ENCODE measurements at places on chromosomes 12 and 14. TPM values are rescaled to one million over a fixed set of nuclear protein-coding genes. Genes with fewer than 3 reads are reported as not detected.

- DNase-seq: no peak
Measured at GRCh38 chr12:24062642-24063245, 113.3 kb upstream of the SOX5 start.

The RNASE7 gene
- total RNA-seq: not detected

- DNase-seq: no peak
Measured at GRCh38 chr14:59229653-59230406, 41.4 kb downstream of the DAAM1 start.

The PTCSC3 gene
- not detected for total RNA-seq

GRCh38 chr12:95096378-95096777 lies 23.0 kb upstream of the NR2C1 start:
- no peak for DNase-seq

DNA sequence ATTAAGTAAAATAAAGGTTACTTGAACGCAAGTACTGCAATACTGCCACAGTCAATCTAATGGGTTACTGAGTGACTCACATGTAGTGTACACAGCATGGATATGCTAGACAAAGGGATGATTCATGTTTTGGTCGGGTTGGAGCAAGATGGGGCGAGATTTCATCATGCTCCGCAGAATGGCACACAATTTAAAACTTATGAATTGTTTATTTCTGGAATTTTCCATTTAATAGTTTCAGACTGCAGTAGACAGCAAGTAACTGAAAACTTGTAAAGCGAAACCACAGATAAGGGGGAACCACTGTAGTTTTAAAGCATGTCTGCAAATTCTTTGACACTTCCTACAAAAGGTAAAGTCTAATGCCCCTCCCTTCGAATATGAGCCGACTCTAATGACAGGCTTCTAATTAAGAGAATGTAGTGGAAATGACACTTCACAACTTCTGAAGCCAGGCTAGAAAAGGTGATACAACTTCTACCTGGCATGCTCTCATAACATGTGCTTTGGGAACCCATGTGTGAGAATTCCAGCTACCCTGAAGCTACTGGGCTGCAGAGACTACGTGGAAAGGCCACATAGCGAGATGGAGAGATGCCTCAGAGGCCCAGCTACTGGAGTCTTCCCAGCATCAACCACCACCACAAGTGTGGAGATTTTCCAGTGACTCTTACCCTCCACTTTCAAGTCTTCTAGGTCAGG lies 13.9 kb upstream of the TCP11L2 start:
- peak; percentile 97 for DNase-seq

DNA sequence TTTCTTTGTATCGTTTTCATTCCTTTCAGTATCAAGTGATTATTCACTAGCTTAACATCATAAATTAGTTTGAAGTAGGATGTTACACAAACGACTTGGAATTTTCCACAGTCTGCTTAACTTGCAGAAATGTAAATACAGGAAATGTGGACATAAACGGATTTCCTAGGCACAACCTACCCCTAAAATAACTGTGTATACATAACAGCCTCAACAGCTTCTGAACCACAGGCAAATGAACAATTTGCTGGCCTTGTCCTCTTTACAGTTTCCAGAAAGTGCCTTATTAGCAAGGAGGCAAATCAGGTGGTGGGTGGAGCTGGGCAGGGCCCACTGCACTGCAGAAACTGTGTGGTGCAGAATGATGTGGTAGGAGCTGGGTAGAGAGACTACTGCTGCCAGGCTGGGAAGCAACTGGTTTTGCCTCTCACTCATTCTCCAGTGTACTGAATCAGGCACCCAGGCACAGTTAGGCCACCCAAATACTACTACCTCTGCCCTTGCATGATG lies 14.1 kb downstream of the DRAM1 start:
- peak; percentile 95 for DNase-seq

The MAP1LC3B2 gene
- total RNA-seq: not detected

GRCh38 chr12:100529756-100530350 lies 43.6 kb upstream of the GAS2L3 start:
- no peak for DNase-seq

The PGF gene
- 0.28 TPM for total RNA-seq

DNA sequence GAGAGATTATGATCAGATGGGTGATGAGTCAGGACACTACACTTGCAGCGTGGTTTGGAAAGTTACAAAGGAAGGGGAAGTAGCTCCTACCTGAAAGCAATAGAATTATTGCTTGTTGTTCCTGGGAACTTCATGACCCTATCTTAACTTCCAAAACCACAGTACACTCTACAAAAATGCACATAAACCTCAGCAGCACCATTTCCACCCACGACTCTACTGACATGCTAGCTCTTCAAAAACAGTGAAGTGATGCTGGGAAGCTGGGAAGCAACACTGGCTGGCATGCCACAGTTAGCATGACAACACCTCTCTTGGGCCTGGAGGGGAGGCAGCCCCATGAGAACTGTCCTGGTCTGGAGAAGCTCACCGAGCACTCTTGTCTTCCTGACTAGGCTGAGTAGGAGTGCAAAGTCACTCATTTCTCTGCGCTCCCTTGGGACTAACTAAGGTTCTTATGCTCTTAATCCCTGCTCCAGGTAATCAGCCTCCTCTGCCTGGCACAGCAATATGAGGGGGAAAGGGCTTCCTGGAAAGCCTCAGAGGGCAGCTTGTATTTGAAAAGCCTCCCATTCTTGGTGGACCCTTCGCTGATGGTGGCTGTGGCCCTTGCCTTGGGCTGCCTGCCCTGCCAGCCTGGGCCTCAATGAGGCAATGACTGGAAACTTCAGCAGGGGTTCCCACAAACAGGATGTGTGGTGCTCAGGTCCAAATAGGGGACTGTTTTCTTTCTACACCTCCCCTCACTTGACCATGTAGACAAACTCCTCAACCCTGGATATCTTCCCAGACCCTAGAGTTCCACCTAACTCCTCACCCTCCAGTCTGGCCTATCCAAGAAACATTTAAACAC lies 1.2 kb downstream of the KRT3 start:
- peak; percentile 37 for DNase-seq

GRCh38 chr14:103543721-103544387 lies 14.9 kb downstream of the TRMT61A start:
- DNase-seq: no peak

DNA sequence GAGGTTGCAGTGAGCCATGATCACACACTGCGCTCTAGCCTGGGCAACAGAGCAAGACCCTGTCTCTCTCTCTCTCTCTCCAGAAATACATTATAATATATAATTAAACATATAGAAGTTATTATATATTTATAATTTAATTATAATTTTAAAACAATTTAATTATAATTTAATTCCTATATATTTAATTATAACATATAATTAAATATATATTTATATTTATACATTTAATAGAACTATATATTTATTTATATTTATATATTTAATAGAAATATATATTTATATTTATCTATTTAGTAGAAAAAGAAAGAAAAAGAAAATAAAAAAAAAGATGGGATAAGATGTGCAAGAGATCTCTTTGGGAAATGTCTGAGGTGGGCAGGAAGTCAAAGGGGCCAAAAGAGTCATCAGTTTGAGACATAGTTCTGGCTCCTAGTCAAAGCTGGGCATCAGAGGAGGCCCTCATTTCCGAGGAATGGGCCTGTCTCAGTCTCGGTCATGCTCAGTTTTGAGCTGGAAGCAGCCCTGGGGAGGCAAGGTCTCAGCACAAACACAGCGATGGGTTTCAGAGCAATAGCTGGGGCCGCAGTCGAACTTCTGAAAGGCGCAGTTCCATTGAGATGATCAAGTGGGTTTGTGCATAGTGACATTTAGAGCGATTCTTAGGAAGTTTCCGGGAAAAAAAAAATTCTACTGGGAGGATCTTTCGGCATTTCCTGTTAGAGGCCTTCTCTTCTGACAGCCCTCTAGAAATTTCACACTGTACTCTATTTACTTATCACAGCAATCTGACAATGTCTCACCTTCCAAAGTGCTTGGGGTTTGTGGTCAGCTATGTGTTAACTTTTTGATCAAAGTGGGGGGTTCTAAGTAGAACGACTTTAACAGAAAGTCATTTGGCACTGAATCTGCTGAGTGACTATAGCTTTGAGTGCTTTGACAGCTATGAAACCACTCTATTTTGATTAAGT lies 58.7 kb upstream of the GZMB start:
- no peak for DNase-seq

DNA sequence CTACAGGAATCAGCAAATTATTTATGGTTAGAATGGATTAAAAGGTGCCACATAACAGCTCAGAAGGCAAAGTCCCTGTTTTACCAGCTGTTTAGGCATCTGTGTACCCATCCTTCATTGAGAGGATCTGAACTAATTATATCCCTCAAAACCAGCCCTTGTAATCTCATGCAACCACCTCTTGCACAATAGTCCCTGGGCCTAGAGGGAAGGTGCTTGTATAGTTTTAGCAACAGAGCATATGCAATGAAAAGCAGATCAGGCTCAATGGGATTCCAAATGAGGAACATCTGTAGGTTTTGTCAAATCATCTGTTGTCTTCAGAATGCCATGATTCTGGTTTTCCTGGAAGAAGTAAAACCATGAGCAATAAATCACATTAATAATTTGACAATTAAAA lies 26.0 kb upstream of the GLIPR1L2 start:
- DNase-seq: peak; percentile 18

- peak; percentile 83 for DNase-seq
Measured at GRCh38 chr12:50242751-50243191, 40.5 kb downstream of the LIMA1 start.

All from IMR-90 (cell line).